ENCODE measurements at places on chromosomes 5 and 9.
A peak's percentile ranks its signal among the peaks of the same experiment; 100 is the strongest.

DNA sequence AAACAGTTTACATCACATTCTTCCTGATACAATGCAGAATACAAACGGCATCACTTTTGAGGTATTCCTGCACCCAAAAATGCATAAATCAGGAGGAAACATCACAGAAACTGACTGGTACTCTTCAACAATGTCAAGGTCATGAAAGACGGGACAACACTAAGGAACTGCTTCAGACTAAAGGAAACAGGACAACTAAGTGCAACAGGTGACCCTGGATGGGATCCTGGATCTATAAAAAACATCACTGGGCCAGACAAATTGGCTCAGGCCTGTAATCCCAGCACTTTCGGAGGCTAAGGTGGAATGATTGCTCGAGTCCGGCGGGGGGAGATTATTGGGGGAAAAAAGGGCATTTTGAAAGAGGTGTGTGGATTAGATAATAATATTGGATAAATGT, 22.6 kb downstream of the BTNL9 start:
- no peak for DNase-seq

GRCh38 chr5:72288924-72289323, 31.1 kb downstream of the MRPS27 start:
- no peak for DNase-seq

GRCh38 chr5:73797132-73797510, 171.1 kb downstream of the ARHGEF28 start:
- no peak for DNase-seq

DNA sequence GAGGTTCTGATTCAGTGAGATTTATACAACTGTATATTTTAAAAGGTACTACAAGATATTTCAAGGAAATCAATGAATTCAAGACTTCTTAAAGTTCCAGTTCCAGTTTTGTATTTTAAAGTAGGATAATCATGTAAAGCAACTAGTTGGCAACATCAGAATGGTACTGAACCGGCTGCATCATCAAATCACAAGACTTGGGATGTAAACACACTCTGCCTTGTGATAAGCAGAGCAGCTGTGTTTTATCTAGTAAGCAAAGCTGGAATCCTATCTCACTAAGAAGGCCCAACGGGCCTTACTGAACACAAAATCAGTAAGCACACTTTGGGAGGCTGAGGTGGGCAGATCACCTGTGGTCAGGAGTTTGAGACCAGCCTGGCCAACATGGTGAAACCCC, 327.2 kb upstream of the NREP start:
- DNase-seq: no peak

DNA sequence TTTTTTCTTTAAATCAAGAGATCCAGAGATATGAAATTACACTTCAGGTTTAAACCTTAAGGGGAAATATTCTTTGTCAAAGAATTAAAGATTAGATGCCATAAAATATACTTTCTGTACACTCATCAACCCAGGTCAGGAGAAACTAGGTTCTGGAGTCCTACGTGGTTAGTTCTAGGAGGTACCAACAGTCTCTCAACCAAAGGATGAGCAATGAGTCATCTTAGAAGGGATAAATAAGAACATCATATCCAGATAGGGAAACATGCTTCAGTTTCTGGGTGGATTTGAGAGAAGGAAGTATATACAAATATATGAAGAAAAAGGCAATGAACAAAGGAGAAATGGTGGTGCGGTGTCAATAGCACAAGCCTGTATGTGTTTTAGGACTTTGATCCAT, 98.2 kb downstream of the CSNK1G3 start:
- no peak for DNase-seq

GRCh38 chr9:26331223-26331622, 561.4 kb downstream of the CAAP1 start:
- DNase-seq: no peak

DNA sequence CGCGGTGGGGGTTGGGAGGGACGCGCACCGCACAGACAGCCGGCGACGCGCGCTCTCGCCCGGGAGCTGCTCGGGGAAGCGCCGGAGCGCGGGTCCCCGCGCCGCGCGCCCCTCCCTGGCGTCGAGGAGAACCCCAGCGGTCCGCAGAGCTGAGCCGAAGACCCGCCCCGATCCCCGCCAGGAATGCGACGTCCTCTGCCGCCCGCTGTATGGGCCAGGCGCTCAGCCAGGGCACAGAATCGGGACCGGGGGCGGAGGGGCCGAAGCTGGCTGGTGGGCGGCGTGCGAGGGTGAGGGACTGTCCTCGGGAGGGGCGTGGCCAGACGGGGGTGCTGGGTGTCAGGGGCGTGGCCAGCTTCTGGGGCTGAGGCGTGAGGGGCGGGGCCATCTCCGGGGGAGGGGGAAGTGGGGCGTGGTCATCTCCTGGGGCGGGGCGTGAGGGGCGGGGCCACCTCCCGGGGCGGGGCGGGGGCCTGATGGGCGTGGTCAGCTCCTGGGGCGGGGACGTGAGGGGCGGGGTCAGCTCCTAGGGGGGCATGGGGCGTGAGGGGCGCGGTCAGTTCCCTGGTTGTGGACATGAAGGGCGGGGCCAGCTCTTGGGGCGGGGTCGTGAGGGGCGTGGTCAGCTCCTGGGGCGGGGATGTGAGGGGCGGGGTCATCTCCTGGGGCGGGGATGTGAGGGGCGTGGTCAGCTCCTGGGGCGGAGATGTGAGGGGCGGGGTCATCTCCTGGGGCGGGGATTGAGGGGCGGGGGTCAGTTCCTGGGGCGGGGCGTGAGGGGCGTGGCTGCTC, 965 bp downstream of the PTGDS start:
- DNase-seq: peak; percentile 89

DNA sequence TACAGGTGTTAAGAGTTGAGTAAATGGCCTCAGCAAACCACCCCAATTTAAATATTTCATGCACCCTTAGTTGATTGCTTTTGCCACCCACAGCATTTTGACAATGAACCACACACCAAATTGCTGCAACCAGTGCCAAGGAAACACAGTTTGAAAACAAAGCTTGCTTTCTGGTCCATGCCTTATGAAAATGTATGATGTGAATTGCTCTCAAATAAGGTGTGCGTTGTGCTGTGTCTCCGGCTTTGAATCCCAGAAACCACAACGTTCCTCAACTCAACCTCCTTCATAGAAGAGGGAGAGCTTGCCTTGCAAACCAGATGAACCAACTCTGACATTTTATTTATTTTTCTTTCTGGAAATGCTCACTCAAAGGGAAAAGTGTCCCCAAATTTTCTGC, 762.7 kb downstream of the TLE1 start:
- DNase-seq: no peak

GRCh38 chr5:175207321-175208040, 236.5 kb downstream of the DRD1 start:
- DNase-seq: no peak

- no peak for DNase-seq
These were observed 12.7 kb downstream of the EEIG1 start for GRCh38 chr9:127968042-127968441.

GRCh38 chr9:35538361-35539234, 48.7 kb downstream of the RUSC2 start:
- DNase-seq: peak; percentile 78

GRCh38 chr5:176492431-176492830, 44.2 kb downstream of the FAF2 start:
- DNase-seq: no peak

GRCh38 chr9:134325096-134325812, 1.0 kb upstream of the RXRA start:
- peak; percentile 52 for DNase-seq

- no peak for DNase-seq
These were observed 78.3 kb upstream of the TNFSF8 start for GRCh38 chr9:115008536-115009270.

DNA sequence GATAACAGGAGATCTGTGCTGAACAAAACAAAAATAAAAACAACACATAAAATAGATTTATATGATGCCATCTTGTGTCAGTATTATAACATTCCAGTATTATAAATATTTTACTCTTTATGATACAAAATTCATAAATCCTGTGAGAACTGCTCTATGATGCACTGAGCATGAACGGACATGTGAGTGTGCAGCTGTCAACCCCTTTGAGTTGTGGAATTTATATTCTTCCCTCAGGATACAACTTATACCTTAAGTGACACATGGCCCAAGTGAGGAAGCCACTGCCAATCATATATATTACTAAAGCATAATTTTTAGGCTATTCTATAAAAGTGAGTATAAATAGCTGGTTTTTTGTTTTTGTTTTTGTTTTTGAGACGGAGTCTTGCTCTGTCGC, 116.0 kb upstream of the OR13F1 start:
- DNase-seq: no peak

DNA sequence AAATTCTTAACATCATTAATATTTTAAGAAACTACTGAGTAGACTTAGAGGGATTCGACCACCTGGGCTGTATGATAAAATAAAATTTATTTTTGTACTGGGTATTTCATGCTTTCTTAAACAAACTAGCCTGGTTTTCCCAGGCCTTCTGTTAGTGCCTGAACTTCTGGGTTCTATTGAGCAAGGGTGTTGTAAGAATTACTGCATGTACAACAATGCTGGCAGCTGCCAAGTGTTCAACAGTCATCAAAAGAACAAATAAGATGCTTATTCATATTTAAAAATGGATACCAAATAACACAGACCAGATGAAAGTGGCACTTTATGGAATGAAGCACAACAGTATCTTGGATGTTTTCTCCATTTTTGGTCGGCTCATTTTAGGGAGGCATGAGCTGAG, 123.2 kb upstream of the FBXL7 start:
- DNase-seq: no peak

GRCh38 chr5:40124367-40124766, 555.3 kb upstream of the PTGER4 start:
- no peak for DNase-seq

DNA sequence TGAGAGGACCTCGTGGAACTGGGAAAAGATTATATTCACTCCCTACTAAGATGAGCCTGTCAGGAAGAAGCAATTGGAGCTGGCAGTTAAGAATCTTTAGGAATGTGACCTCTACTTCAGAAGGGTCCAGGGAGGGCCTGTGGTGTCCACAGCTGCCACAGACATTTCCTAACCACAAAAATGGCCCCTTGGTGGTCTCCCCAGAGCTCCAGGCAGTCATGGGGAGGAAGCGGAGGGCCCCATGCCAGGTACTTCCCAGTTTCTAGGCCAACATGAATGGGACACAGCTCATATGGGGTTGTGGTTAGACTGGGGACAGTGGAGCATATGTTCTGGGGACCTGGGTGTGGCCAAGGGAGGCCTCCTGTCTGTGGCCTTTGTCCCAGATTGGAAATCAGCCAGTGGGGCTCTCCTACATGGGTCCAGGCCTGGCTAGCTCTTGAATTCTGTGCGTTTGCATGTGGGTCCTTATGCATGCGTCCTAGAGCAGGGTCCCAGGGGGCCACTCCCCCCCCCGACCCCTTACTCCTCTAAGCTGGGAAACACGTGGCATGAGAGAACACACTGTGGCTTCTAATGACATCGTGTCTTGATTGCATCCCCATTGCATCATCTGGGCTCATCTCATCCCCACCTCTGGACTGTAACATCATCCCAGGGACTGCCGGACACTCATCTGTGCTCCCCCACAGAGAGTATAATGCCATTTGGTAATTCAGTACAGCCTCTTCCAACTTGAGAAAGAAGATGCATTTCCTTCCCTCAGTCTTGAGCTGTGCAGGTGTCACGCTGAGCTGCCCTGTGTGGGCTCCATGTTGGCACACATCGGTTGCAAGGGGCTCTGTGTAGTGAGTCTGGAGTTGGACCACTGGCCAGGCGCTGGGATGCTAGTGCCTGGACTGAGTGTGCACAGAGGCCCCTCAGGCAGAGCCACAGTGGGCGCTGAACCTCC, 31.3 kb downstream of the IRF1 start:
- DNase-seq: no peak

GRCh38 chr5:154618696-154619095, 136.5 kb upstream of the LARP1 start:
- no peak for DNase-seq

DNA sequence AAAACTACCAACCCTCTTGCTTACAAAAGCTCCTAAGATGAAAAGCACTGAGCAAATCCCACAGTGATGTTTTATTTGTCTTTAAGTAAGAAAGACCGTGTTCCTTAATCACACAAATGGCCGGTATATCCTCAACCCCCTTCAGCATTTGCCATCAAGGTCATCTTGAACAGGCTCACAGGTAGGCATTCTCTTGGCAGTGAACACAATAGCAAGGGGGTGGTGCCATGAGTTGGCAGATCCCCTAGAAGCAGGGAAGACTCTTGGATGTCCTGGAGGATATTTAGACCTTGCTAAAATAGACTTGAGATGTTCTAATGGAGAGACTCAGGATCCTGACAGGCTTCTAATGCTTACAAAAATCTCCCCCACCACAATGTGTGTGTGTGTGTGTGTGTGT, 323.0 kb downstream of the SPOCK1 start:
- no peak for DNase-seq

GRCh38 chr5:9497347-9497746, 48.5 kb downstream of the SEMA5A start:
- DNase-seq: no peak

GRCh38 chr9:90836411-90837080, 34.9 kb downstream of the SYK start:
- DNase-seq: no peak
